ENCODE measurements at places on chromosomes 12 and 14.

DNA sequence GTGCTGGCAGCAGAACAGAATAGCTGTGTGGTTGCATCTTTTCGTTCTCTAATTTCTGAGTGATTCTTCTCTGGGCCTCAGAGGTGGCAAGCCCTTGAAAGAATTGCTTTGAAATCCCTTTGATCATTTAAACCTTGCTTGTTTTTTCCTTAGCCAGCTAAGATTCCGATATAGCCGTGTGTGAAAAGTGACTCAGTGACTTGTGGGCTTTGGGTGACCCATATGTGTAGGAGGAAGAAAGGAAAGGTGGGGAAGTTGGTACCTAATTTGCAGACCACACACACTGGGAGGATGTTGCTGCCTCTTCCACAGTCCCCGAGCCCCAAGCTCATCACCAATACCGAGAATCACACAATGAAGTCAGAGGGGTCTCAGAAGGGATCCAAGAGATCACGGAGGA lies 18.8 kb downstream of the SLC24A4 start:
- no peak for DNase-seq

GRCh38 chr14:65461730-65462129 lies 49.2 kb downstream of the FUT8 start:
- DNase-seq = no peak

DNA sequence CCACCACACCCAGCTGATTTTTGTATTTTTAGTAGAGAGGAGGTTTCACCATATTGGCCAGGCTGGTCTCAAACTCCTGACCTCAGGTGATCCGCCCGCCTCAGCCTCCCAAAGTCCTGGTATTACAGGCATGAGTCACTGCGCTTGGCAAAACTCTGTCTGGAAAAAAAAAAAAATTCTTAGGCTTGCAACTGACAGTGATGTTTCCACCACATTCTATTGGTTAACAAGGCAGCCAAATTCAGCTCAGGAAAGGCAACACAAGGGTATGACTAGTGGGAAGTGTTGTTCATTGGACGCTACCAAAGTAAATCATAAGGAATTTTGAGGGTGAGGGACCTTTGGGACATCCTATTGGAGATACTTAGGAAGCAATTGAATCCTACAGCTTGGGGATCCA lies 2.9 kb upstream of the SBNO1 start:
- DNase-seq = no peak

GRCh38 chr12:79573820-79574219 lies 116.9 kb downstream of the PAWR start:
- DNase-seq = no peak

- DNase-seq = peak; percentile 47
Observed at GRCh38 chr12:49491823-49492222, 47.0 kb upstream of the KCNH3 start.

Measured in hepatocyte (in vitro differentiated cells).